ENCODE measurements at places on chromosomes 11 and 22.
A peak's percentile ranks its signal among the peaks of the same experiment; 100 is the strongest.

DNA sequence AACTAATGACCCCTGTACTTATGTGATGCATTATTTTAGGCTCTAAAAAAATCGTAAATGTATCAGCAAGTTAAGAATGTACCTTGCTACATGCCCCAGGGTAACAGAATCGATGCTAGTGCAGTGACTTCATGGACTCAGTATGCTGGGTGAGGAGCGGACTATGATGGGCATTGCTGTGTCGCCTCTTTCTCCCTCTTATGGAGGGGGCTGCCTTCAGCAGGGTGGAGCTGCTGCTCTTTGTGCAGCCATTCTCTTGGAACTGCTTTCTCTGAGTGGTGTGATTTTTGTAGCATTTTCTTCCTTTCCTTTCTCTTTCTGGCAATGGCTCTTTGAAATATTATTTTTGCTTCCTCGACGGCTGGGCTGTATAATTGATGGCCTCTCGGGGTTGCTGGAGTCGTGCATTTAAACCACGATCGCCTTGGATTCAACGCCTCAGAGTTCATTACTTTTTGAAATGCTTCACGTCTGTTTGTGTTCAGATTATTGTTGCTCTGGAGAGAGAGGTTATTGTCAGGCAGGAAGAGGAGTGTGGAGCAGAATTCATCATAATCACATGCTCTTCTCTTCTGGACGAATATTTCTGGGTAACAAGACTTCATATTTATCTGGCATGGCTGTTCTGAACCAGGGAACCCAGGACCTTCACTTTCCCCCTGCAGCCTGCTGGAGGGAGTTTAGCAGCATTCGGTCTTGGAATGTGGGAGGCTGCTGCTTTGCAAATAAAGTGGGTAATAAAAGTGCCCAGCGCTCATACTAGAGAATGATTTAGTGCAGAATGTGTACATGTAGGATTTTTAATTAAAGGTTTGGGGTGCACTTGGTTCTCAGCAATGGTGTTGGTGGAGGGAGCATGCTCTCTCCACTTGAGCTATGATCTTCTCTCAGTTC lies 804.2 kb downstream of the NTM start:
- no peak for DNase-seq

DNA sequence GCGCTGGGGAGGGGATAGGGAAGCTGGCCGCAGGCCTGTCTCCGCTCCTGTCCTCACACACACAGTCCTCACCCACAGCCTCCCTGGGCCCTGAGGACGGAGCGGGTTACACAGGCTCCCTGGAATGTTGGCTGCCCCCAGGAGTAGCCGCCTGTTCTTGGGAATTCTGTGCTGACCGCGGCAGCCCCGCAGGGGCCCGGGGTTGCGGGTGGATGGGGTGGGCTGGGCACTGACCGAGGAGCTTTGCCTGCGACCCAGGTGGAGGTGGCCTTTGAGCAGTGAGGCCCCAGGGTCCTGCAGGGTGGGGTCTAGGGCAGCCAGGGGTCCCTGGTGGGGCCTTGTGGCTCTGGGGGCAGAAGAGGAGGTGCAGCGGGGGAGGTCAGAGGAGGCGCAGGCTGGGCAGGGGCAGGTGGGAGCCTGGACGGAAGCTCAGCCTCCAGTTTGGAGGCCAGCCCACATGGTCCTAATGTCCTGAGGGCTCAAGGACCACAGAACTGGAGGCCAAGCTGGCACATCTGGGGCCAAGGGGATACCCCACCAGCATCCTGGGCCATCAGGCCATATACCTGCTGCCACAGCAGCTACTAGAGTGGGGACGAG lies 6.6 kb upstream of the MRGPRG start:
- no peak for DNase-seq

DNA sequence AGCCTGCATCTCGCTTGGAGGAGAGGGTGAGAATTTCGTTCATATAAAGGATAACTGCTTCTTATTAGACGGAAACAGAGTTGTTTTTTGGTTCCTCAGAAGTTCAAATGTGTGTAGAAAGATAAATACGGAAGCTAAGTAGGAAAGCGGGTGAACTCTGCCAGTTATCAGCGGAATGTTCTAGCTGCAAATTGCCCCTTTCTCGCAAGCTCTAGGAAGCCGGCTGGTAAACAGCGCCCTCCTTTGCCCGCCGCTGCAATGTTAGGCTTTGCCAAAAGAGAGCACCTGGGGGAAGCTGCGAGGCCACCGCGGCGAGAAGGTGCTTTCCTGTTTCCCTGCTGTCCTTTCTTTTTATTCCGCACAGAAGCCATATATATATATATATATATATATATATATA lies 67.0 kb downstream of the IGLL5 start:
- no peak for DNase-seq

GRCh38 chr22:42313804-42314581 lies 43.5 kb upstream of the TCF20 start:
- DNase-seq = no peak

- no peak for DNase-seq
Observed at GRCh38 chr22:21762712-21763581, 27.4 kb upstream of the YPEL1 start.

DNA sequence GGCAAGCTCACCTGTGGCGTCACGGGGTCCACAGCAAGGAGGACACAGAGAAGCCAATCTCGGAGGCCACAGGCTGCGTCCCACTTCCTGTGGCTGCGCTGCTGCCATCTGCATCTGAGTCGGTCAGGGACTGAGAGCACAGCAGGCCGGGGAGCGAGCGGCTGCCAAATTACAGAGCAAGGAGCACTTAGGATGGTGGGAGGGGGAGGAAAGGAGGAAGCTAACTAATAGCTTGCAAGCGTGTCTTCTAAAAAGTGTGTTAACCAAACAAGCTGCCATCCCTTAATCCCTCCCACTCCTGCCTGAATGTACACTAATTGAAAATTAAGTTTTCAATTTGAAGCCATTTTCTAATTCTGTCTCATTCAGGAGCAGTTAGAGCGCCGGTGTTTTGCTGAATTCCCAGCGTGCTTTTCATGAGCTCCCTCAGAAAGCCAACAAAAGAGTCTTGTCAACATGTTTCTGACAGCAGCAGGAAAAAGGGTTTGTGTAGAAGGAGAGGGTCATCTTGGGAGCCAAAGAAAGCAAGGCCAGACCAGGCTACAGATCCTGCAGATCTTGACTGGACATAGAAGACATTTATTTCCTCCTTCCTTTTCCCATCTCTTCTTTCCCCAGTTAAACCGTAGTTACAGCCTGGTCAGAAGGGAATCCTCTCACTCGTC lies 42.4 kb upstream of the API5 start:
- DNase-seq = no peak

GRCh38 chr11:115944596-115944995 lies 440.4 kb upstream of the CADM1 start:
- no peak for DNase-seq

- no peak for DNase-seq
Observed at GRCh38 chr11:96234866-96235441, 108.0 kb downstream of the MAML2 start.

GRCh38 chr22:44505796-44506354 lies 7.8 kb upstream of the RTL6 start:
- DNase-seq = no peak

DNA sequence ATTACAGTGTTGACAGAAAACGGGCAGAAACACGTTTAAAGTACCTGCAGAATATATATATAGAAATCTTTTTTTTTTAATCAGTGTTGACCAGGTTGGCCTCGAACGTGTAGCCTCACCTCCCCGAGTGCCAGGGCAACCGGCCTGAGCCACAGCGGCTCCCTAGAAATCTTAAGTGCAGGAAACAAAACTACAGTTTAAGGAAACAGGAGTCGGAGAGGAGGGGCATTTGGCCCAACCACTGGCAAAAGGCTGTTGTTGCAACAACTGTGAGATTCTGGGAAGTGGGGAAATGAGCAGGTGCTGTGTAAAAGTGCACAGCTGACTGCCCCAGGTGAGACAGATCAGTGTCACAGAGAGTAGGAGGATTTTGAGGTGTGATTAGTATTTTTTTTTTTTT lies 3.7 kb downstream of the YWHAH start:
- DNase-seq = no peak

DNA sequence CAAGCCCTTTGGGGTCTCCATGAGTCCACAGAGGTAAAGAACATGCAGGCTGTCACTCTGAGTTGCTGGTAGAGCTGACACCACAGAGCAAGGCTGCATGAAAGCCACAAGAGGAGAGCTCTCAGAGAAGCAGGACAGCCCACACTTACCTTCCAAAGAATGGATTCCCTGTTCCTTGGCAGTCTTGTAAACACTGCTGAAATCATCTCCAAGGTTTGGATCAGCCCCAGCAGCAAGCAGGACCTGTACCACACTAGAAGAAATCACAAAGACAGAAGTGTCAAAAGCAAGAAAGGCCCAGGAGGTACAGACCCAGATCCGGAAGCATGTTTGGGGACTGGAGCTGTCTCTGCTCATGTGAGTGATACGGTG lies 54.2 kb downstream of the CLPB start:
- no peak for DNase-seq

- DNase-seq = no peak
Observed at GRCh38 chr11:103624708-103625623, 411.5 kb upstream of the DDI1 start.

DNA sequence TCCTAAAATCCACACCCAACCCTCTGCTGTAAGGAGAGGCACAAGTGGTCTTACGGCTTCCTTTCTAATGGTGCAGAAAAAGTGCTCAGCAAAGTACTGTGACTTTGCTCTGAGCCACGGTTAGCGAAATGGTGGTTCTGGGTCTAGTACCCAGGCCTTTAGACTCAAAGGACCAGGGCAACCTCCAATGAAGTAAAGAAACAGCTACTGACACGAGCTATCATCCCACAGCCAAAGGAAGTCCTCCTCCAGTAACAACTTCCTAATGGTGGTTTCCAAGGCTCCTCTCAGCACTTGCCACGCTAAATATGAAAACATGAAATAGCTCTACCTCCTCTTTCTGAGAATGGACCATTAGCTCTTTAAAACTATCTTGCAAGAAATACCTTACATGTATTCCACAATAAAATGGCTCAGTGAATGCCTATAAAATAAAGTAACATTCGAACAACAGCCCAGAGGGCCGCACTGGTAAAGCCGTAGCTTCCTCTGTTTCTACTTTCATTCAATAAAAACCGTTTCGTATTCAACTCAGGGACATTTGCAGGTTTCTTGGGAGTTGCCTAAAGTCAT lies 122.4 kb downstream of the ETS1 start:
- no peak for DNase-seq

DNA sequence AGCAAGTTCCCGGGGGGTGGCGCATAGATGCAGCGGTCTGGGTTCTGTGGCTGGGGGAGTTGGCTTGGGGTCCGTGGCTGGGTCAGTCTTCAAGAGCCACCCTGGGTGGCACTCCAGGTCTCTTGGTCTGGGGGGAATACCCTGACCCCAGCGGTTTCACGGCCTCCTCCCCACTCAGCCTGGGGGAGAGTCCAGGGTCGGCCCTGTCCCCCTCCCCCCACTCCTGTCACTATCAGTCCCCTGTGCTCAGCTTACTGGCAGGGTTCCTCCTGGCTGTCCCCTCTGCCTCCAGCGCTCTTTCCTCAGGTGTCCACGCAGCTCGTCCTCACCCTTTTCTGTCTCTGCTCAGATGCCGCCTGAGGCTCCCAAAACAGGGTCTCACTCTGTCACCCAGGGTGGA lies 68.5 kb upstream of the PARVG start:
- no peak for DNase-seq

- DNase-seq = peak; percentile 77
Observed at GRCh38 chr22:36123673-36124630, 36.6 kb downstream of the APOL3 start.

GRCh38 chr11:20840341-20840740 lies 171.0 kb downstream of the NELL1 start:
- no peak for DNase-seq

DNA sequence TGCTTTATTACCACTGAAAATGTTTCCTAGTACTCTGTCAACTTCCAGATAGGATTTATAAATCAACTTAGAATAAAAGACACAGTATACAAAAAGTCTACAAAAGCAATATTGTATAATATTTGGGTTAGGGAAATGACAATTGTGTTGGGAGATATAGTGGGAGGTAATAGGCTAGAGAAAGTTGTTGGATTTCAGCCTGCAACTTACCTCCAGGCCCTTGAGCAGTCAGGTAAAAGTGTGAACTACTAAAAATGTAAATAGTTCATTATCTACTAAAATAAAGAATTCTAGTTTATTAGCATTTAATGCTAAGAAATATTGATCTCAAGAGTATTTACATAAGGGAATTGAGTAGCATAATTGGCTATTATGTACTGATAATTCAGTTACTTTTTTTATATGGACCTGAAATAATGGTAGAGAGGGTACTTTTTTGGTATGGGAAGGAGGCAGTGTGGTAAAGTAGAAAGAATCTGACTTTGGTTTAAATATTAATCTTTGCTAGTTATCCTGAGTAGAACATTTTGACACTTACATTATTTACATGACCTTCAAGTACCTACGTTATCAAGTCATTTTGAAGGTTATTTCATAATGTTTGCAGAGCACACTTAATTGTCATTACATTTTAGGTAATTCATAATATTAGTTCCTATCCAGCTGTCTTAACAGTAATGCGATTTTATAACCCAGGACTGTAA lies 55.0 kb downstream of the DYNC2H1 start:
- DNase-seq = no peak

DNA sequence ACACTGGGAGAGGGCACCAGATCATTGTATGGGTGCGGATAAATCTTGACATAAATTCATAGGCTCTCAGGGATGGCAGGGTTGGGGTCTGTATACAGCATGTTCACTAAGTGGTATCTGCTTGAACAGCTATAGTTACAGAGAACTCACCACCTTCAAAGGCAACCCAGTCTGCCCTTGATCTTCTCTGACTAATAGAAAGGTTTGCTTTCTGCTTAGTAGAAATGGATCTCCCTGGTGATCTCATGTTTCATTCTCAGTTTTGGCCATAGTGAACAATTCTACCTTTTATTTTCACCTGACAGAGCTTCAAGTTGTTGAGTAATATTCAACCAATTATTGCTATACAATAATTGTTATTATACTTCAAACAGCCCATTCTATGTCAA lies 32.4 kb downstream of the CNTF start:
- DNase-seq = no peak

GRCh38 chr22:20238901-20239675 lies 29.0 kb downstream of the RTN4R start:
- no peak for DNase-seq

DNA sequence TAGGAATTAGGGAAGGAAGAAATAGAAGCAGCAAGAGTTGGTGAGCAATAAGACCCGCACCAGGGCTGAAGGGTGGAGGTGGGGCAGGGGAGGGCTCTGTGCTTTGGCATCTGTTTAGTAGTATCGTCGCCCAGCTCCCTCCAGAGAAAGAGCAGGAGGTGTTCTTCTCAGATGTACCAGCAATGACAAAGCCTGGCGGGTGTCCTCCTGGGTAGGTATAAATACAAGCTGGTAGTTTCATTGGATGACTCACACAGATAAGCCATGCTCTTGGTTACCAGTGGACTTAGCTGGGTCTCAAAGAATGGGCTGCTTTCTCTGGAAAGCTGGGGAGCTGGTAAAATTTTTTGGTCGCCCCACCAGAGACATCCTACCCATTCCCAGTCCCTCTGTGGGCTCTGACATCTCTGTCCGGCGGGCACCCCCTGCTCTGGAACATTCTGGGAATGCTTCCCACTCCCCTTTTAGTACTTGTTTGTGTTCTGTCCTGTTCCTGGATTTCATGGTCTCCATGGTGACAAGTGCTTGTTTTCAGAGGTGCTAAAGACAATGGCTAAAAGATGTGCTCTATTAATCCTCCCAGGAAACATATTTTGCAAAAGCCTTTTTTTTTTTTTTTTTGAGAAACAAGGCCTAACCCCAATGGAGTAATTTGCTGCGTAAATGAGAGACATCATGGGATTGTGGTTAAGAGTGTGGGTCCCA lies 15.4 kb upstream of the TUBA8 start:
- DNase-seq = no peak

- DNase-seq = peak; percentile 14
Observed at GRCh38 chr11:57180081-57180561, 1.6 kb upstream of the LRRC55 start.

GRCh38 chr11:66315921-66316811 lies 678 bp downstream of the CD248 start:
- DNase-seq = no peak

Data from hypothalamus (tissue), 51 donors.